ENCODE measurements at places on chromosomes 16 and 17.

- DNase-seq: no peak
These were observed 20.4 kb downstream of the KRT12 start for GRCh38 chr17:40846515-40847144.

GRCh38 chr17:79290726-79291125 is 216.1 kb downstream of the ENGASE start:
- DNase-seq: no peak

DNA sequence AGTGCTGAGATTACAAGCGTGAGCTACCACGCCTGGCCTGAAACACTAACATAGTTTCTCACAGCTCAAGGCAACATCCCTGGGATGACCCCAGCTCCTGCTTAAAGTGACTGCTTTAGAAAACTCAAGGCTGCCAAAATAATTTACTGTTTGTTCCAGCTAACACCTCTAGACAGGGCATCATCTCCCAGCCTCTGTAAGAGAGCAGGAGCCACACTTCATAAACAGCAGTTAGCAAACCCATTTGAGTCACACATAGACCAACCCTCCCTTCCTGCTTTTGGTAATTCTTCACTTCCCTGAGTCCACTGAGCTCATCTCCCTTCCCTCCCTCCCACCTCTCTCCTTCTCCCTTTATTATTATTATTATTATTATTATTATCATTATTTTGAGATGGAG is 201.3 kb downstream of the XYLT1 start:
- DNase-seq: no peak

- DNase-seq: no peak
These were observed 7.7 kb upstream of the ITGAE start for GRCh38 chr17:3808701-3809100.

GRCh38 chr16:6827267-6827666 is 505.4 kb upstream of the RBFOX1 start:
- no peak for DNase-seq

GRCh38 chr16:27199736-27200135 is 3.6 kb upstream of the KDM8 start:
- DNase-seq: no peak

GRCh38 chr16:57166451-57166850 is 19.4 kb downstream of the PSME3IP1 start:
- no peak for DNase-seq

DNA sequence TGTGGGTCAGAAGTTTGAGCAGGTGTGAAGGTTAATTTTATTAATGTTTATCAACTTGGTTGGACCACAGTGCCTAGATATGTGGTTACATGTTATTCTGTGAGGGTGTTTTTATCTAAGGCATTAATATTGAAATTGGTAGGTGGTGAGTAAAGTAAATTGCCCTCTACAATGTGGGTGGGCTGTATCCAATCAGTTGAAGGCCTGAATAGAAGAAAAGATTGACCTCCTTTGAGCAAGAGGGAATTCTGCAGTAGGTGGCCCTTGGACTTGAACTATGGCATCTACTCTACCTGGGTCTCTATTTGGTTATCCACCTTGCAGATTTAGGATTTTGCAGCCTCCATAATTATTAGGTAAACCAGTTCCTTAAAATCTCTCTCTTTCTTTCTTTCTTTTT is 356.8 kb upstream of the EEF2KMT start:
- DNase-seq: no peak

- DNase-seq: no peak
These were observed 208.2 kb upstream of the MAF start for GRCh38 chr16:79808731-79809130.

DNA sequence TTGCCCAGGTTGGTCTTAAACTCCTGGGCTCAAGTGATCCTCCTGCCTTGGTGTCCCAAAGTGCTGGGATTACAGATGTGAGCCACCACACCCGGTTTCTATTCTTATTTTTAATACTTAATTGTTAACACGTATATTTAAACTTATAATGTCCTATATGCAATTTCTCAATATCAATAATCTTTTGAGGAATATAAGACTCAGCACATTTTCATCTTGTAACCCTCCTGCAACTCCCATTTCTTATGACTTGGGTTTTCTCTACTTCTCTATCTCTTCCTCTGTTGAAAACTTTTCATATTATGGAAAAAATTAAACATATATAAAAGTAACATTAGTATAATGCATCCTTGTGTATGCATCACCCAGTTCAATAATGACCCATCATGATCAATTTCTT is 150.7 kb downstream of the PRKCB start:
- DNase-seq: no peak

- DNase-seq: peak; percentile 24
These were observed 103.8 kb downstream of the RAB11FIP4 start for GRCh38 chr17:31495022-31495885.

All from T-helper 2 cell (primary cell).